Stimulated activated CD8-positive, alpha-beta memory T cell treated with anti-CD3 and anti-CD28 coated beads, Interleukin-12 subunit alpha, Interleukin-12 subunit beta, amount 100 ng/mL, for 1 hour (primary cell): ENCODE measurements at places on chromosomes 7 and 10.

DNA sequence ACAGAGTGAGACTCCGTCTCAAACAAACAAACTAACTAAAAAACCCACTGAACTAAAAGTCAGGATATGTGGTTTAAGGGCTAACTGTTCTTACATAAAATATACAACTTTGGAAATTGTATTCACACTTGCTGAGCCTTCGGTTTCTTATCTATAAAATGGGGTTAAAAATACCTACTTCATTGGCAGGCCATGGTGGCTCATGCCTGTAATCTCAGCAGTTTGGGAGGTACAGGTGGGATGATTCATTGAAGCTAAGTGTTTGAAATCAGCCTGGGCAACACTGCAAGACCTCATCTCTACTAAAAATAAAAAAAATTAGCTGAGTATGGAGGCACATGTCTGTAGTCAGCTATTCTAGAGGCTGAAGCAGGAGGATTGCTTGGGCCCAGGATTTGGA, 115.4 kb upstream of the KLF6 start:
- DNase-seq = no peak

GRCh38 chr10:80199828-80200227, 5.5 kb downstream of the ANXA11 start:
- no peak for DNase-seq

GRCh38 chr10:111784436-111784835, 399.1 kb downstream of the GPAM start:
- no peak for DNase-seq

GRCh38 chr7:41732843-41733306, 30.0 kb upstream of the INHBA start:
- DNase-seq = no peak

DNA sequence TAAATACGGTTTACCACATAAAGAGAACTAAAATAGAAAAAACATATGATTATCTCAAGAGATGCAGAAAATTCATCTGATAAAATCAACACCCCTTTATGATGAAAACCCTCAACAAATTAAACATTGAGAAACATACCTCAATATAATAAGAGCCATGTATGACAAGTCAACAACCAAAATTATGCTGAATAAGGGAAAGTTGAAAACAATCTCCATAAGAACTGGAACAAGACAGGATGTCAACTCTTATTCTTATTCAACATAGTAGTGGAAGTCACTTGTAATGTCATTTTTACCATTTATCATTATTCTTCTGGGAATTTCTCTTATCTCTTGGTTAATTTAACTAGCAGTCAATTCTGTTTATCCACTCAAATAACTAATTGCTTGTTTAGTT, 79.0 kb downstream of the PCDH15 start:
- DNase-seq = no peak

- no peak for DNase-seq
Measured at GRCh38 chr7:41069635-41070034, 633.3 kb downstream of the INHBA start.

DNA sequence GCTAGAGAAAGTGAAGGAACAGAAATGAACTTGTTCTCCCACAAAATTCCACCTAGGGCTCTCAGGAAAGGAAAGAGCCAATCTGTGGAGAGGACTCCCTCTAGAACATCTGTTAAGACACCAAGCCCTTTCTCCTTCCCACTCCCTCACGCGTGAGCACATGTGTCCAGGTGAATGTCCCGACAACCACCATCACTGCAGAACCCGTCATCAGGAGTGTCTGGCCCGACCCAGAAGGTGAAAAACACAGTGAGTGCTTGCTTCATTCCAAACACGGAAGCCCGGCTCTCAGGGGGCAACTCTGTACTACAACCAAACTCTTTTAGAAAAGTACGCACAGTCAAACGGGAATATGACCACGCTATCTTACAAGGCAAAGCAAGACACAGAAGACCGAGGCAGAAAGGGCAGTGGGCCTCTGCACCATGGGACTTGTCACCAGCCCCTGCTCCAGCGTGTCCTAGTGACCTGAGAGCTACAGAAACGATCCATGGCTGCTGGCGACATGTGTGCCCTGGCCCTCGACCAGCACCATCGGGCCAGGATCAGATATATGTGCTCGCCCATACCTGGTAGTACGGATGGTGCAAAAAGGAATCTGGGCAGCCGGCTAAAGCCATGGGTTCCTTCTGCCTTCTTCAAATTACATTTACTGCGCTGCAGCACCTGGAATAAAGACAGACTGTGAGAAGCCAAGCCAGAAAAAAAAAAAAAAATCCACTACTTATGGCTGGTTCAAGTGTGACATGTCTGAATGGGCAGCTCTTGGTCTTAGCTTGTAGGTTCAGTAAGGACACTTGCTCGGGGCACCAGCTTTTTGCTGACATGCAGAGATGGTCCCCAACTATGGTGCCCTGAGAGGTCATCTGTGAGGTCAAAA, 50.8 kb downstream of the GRB10 start:
- DNase-seq = no peak

DNA sequence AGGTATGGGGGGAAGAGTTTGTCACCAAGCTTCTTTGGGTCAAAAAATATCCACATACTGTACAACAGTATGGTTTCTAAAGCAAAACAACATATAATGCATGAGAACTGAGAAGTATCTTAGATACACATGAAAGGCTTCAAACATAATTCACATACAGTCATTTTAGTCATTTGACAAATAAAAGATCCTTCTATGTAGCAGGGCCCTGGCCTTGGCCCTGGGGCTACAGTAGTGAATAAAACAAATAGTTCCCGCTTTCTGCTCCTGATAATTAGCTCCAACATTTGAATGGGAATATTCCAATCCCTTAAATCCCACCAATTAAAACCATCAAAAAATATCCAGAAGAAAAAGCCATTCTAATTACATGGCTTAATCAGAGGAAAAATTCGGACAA, 51.3 kb downstream of the MALSU1 start:
- DNase-seq = no peak

DNA sequence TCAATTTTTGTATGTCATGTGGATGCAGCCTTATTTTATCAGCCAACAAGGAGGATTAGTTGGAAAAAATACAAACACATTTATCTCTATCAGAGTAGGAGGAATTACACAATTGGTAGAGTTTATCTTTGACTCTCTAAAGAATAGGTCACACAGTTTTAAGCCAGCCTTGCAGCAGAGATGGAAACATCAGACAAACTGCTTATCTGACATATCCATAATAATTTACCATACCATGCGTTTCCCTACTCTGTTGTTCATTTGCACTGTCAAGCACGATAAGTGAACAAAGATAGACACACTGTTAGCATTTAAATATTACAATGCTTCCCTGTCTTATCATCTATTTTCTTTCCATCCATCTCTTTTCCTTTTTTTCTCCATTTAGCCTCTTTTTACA, 283.7 kb upstream of the SMIM30 start:
- no peak for DNase-seq

DNA sequence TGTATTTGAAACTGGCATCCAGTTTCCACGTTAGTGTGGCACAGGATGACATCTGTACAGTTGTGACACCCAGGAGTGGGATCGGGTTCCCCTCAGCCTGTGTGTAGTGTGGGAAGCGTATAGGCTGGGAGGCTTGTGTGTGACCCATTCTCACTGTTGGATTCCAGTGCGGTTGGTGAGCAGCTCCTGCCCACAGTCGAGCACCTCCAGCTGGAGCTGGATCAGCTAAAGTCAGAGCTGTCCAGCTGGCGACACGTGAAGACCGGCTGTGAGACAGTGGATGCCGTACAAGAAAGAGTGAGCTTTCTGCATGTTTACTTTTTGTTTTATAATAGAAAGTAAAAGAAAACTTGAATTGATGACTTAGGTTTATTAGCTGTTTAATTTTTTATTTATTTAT, 18.7 kb upstream of the GET4 start:
- no peak for DNase-seq

DNA sequence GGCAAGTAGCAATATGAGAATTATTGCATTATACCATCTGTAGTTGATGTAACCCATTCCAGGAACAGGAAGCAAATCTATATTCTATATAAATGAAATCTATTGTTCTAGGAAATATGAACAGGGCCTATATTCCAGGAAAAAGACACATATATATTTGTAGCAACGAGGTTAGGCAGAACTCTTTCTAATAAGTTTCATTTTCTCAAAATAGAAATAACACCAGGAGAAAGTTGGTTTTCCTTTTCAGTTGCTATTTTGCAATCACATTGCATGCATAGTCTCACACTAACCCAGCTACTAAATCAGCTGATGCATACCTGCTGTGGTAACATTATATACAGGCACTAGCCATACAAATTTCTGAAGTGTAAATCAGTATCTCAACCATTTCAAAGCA, 6.2 kb upstream of the IFIT2 start:
- no peak for DNase-seq

DNA sequence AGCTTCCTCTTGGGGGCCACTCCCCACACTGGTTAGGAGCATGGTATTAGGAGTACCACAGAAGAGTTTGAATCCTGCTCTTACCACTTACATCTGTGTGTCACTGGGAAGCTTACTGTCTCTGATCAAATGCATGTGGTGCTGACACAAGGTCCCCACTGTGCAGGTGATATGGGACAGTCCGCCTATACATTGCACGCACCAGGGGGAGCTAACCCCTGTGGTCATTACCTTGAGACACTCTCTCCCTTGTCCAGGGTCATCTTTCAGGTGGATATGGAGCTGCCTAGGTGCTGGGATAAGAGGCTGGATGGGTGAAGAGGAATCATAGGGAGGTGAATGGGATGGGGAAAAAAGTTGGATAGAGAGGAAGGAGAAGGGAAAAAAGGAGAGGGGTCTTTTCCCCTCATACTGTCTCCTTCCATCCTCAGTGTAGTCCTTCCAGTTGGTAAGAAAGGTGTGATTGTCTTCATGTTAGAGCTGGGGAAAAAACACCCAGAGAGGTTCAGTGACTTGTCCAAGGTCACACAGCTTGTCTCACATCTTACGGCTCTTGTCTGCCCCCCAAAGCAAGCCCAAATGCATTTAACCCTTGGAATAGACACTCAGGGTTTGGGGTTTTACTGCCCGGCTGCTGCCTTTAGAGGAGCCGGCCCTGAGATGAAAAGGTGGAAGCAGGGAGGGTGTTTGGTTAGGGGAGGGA, 125.9 kb downstream of the CDH23 start:
- no peak for DNase-seq

- DNase-seq = no peak
Measured at GRCh38 chr7:105315357-105315756, 73.4 kb downstream of the SRPK2 start.

DNA sequence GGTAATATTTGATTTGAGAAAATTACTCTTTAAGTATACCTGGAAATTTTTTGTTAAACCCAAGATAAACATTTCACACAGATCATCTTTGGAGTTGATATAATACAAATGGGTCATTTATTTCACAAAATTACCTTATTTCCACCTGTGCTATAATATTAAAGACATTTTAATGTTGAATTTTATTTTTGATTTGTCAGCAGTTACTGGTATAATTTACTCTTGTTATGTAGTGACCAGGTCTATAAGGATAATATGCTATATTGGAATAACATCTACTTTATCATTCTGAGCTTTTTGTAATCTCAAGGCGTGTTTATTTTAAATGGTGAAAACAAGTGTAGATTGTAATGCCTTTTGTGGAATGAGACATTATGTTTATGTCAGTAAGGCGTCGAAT, 26.6 kb downstream of the PRKAR2B start:
- DNase-seq = no peak
